ENCODE measurements at places on chromosomes 16 and 17.

GRCh38 chr17:81655378-81656117, 794 bp downstream of the PDE6G start:
- no peak for DNase-seq

- DNase-seq: no peak
Measured at GRCh38 chr17:78601577-78602190, 24.5 kb upstream of the DNAH17 start.

DNA sequence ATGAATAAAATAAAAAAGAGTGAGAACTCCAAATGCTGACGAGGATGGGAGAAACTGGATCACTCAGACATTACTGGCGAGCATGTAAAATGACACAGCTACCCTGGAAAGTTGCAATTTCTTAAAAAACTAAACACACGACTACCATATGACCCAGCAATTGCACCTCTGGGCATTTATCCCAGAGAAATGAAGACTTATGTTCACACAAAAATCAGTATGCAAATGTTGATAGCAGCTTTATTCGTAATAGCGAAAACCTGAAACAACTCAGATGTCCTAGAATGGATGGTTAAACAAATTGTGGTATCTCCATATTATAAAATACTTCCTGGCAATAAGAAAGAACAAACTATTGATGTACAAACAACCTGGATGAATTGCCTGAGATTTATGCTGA, 357.2 kb upstream of the ASIC2 start:
- no peak for DNase-seq

DNA sequence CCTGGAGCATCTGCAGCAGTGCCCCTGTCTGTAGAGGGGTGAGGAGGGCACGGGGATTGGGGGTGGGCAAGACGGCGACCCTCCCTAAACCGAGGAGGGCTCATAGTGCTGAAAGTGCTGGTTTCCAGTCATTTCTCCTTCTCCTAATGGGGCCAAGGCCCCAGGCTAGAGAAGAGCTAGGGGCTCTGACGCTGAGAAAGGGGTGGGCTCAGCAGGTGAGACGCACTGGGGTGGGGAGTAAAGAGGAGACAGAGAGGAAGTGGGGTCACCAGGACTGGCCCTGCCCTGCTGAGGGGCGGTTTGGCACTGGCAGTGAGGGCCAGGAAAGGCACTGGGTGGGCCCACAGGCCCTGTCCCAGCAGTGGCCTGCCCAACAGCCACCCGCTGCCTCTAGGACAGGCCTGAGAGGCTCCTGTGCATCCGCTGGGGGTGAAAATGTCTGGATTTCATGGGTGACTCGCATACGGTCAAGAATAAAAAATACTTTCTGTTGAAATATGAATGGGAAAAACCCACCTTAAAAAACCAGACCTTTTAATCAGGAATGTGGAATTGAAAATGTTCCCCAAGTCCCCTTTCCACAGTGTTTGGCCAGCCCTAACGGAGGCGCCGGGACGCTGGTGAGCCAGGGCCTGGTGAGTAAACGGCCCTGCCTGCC, 122.4 kb upstream of the SMURF2 start:
- DNase-seq: no peak

GRCh38 chr17:70295329-70295728, 126.0 kb downstream of the KCNJ2 start:
- DNase-seq: no peak

DNA sequence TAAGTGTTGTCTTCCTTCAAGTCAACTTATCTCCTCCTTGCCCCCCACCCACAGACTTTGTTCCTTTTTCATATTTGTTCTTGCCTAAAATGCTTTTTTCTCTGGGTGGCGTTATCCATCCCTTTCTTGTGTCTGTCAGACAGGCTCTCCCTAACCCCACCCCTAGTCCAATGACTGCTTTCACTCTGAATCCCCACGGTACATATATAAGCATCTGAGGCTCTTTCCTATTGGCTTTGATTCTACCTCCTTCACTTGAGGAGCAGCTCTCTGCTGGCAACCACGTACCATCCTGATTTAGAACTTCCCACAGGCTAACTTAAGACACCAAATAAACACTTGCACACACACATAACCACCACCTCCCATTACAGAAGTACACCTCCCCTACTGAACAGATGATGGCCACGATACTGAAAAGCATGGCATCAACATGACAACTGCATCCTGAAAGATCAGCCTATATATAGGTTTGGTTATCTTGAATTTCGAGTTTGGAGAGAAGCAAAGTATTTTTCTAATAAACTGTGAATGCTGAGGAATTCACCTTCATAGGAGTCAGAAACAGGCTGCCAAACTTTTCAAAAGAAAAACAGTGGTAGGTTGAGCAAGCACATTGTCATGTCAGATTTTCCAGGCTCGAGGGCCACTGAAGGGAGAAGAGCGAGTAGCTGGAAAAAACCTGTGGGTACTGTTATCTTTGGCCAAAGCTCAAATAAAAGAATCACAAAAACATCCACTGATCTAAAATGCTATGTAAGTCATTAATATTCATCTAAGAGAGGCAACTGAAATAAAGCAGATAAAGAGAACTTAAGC, 24.3 kb downstream of the STAT3 start:
- DNase-seq: peak; percentile 40

DNA sequence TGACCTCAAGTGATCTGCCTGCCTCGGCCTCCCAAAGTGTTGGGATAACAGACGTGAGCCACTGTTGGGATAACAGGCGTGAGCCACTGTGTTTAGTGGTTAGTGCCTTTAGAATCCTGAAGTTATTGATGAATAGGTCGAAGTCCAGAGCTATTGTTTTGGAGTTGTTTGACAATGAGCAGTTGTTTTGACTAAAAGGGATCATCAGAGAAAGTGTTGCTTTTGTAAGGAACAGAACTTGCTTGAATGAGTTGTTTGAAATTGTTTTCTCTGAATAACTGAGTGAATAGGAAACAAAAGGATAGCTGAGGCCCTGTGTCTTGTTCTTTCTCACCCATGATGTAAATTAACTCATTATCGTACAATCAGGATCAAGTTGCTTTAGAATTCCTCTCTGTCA, 46.6 kb downstream of the PRPSAP2 start:
- no peak for DNase-seq

- DNase-seq: no peak
Measured at GRCh38 chr16:64094181-64094965, 1027.5 kb downstream of the CDH11 start.

DNA sequence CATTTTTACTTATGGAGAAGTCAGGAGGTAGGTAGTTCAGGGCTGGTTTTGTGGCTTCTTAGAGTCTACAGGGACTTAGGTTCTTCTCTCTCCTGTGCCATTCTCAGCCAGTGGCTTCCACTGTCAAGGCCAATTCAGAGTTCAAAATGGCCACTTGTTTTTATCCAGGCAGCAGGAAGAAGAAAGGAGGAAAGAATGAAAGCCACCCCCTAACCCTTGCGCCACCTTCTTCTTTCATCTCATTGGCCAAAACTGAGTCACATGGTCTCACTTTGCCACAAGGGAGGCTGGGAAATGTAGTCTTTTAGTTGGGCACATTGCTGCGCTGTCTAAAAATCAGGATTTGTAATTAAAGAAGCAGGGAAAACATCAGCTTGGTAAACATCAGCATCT, 60.8 kb upstream of the MED9 start:
- peak; percentile 41 for DNase-seq

GRCh38 chr16:82229800-82230619, 60.0 kb upstream of the MPHOSPH6 start:
- DNase-seq: peak; percentile 73

DNA sequence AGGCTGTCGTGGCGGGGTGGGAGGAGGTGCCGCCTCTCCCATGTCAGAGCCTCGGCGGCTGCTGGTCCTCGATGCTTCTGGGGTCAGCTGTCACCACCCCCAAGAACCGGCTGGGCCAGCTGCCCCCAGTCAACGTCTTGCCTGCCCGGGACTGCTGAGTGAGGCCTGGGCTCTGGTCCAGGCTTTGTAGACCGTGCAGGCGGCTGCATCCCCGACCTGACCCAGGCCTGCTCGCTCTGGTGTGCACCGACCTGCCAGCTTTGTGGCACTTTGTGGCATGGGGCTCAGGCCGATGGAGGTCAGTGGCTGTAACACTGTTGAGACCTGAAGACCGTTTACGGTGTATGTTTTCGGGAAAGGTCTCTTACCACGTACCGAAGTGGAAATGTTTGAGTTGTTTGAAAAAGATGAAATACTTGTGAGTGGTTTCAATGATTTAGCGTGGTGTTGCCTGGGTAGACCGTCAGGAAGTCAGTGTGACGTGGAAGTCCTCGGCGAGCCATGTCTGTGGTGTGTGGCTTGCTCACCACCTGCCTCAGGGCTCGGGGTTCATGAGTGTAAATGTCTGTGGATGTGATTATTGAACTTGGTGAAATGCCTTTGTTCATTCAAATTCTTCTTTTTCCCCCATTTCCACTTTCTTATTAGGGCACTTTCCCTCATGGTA, 53.2 kb upstream of the ZNF750 start:
- peak; percentile 59 for DNase-seq

DNA sequence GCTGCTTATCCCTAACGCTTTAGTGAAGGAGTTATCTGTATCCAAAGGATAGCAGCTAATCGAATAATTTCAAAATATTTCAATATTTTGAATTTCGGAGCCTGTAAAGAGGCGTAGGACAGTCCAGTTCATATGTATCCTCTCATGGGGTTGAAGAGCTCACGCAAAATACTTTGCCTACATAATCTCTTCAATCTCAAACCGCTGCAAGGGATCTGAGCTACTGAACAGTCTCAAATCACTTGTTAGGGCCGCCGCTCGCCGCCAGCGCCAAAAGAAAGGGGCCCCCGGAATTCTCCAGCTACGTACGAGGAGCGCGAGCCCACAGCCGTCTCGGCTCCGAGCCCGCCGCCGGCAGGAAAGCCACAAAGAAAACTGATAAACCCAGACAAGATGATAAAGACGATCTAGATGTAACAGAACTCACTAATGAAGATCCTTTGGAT, 601 bp upstream of the RFWD3 start:
- DNase-seq: peak; percentile 55

- DNase-seq: peak; percentile 31
Measured at GRCh38 chr17:64133546-64134215, 3.7 kb upstream of the ERN1 start.

DNA sequence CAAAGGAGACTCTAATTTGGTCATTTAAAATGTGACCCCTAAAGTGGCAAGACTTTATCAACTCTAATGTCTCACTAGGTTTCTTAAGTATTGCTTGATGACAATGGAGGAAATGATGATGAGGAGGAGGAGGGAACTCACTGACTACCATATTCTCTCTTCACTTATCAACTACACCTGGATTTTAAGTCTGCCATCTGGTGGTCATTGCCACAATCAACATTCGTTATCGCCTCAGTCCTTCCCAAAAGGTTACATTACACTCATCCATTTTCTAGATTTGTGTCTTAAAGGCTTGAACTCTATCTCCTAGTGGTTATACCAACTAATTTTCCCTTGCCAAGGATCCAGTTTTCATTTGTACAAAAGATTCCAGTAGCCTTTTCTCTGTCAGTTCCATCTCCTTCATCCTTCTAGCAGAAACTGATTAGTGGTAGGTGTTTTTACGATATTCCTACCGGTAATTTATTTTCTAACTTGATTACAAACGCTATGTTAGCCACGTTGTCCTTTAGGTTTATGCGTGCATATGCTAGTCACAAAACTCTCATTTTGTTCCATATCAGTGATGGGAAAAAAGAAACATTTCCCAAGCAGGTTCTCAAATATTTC, 114.6 kb upstream of the NOG start:
- peak; percentile 14 for DNase-seq

DNA sequence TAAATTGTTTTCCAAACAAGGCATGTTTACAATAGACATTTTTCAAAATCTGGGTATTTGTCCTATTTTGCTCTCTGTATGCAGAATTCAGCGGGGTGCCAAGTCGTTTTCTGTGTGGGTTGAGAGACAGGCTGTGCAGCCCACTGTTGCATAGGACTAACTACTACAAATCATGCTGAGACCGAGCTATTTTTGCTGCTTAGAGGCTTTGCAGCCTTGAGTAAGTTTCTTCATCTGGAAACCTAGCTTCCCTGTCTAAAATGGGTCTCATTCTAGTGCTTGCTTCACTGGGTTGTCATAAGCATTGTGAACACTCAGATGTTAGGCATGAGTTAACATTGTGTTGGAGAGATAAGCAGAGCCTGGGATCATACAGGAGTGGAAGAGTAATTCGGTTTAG, 1.3 kb downstream of the PRPSAP2 start:
- DNase-seq: no peak

DNA sequence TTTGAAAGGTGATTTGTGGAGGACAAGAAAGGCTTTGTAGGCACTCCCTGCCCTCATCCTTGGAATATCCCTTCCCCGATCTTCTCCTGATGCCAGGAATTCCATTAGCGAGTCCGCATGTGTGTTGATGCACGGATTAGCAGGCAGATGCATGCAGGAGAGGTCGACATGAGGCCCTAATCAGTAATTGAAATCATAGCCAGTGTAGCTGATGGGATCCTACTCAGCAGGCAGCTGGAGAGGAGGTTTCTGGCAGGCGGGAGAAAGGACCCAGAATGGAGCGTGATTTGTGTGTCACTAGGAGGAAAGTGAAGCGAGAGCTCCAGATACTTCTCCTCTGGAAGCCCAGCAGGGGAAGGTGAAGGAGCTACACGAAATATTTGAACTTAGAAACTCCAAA, 196.3 kb upstream of the CDH11 start:
- DNase-seq: no peak

- no peak for DNase-seq
Measured at GRCh38 chr16:149024-149660, 3.3 kb upstream of the HBZ start.

DNA sequence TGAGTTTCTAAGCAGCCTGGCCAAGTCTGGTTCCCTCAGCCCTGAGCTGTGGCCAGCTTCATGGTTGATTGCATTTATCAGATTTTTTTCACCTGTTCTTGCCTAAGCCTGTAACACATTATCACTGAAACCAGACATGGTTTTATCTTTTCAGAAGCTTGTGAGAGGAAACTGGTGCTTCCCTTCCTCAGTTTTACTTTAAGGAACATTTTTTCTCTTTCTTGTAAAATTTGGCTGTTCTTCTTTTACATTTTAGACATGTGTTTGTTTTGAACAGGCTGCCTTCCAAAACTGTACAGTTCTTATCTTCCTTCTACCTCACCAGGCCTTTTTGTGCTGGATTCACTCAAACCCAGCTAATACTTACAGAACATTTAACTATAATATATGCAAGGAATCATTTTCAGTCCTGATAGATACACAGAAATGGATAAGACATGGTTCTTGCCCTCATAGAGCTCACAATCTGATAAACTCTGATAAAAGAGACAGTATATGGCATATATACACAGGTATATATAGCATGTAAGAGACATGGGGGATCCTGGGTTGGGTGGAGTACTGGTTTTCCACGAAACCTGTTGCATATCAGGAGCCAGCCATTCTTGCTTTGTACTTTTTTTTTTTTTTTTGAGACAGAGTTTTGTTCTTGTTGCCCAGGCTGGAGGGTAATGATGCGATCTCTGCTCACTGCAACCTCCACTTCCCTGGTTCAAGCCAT, 44.5 kb downstream of the ZNRF1 start:
- DNase-seq: no peak

- DNase-seq: no peak
Measured at GRCh38 chr17:183021-183420, 1.6 kb upstream of the DOC2B start.

DNA sequence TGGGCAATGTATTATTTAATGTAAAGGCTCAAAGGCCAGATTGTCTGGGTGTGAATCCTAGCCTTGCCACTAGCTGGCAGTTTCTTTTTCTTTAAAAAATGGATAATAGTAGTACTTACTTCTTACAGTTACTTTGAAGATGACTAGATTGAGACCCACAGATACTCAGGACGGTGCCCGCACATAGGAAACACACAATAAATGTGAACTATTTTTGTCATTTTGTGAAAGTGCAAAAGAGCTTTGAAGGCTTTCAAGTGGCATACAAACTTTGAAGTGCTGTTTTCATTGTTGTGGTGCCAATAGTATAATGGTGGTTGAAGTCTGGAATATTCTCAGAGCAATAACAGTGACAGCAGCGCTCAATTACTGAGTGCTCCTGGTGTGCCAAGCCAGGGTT, 63.6 kb downstream of the OTOA start:
- peak; percentile 18 for DNase-seq
